Large intestine (tissue), 12 donors: ENCODE measurements at places on chromosomes 16 and 17. TPM values are rescaled to one million over a fixed set of nuclear protein-coding genes. Genes with fewer than 3 reads are reported as not detected.

- no peak for DNase-seq
These were observed 9.0 kb downstream of the ZDHHC1 start for GRCh38 chr16:67407176-67407787.

- no peak for DNase-seq
These were observed 611 bp downstream of the RRAD start for GRCh38 chr16:66924527-66925321.

DNA sequence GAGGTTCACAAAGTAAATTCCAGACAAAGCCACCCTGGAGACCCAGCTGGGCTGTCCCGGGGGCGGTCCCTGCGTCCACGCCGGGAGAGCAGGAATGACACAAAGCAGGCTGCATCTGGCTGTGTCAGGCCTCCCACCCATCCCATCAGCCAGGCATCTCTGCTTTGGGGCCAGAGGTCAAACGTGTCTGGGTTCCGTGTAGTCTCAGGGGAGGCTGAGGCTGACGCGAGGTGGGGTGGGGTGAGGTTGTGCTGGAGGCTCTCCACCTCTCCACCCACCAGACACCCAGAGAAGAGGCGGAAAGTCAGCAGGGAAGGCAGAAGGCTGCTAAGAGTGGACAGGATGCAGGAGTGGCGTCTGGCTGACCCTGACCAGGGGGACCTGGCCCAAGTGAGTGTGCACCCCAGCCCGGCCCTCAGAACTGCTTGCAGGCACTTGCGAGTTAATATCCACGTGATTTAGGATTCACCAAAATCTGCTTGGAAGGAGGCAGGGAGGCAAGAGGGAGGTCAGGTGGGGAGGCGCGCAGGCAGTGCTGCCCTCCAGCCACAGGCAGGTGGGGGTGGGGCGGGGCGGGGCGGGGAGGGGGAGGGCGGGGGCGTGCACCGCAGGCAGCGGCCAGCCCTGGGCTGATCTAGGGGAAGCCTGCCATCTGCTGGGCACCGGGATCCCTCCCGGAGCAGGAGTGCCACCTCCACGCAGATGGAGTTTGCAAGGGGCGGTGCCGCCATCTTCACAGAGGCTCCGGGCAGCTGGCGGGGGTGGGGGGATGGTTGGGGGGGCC is 44.3 kb downstream of the TBC1D16 start:
- DNase-seq, result peak; percentile 91

DNA sequence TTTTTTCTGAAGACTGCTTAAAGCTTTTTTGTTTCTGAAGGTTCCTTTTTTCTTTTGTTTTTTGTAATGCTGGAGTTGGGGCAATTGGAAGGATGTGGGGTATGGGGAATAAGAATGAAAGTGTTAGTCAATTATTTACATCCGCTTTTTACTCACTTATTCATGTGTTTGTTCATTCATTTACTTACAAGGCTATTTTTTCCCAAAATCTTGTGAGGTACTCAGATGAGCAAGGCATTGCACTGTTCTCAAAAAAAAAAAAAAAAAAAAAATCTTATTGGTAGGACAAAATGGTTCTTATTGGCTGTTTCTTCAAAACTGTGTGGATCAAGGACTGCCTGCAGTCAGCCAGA is 55.7 kb downstream of the PLD6 start:
- no peak for DNase-seq

GRCh38 chr17:67244431-67245072 is 444 bp downstream of the HELZ start:
- peak; percentile 54 for DNase-seq

GRCh38 chr17:32621612-32622312 is 135.0 kb downstream of the CDK5R1 start:
- peak; percentile 20 for DNase-seq

DNA sequence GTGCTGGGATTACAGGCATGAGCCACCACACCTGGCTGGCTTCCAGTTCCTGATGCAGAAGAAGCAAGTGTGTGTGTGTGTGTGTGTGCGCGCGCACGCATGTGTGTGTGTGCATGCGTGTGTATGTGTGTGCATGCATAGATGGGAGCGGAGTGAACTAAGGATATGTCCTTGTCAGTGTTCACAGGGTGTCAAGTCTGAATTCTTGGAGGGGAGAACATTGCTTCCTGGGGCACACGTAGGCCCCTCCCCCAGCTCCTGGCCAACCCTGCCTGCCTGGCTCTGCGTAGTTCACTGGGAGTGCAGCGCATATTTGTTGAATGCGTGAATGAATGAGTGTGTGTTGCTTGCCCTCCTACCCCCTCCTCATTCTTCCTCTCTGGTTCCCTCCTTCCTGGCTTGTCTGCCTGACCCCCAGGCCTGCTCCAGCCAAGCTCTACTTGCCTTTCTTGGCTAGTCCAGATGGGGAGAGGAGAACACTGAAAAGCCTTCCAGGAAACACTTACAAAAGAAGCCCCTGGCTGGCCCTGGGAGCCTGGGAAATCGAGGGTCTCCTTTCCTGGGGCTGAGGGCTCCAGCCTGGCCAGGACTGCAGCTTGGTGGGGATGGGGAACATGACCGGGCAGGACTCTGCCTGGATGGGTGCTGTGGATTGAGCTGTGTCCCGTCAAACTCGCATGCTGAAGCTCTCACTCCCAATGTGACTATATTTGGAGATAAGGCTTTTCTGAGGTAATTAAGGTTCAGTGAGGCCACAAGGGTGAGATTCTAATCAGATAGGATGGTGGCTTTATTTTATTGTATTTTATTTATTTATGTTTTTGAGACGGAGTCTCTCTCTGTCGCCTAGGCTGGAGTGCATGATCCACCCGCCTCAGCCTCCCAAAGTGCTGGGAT is 27.9 kb downstream of the IGFBP4 start:
- DNase-seq, result no peak

DNA sequence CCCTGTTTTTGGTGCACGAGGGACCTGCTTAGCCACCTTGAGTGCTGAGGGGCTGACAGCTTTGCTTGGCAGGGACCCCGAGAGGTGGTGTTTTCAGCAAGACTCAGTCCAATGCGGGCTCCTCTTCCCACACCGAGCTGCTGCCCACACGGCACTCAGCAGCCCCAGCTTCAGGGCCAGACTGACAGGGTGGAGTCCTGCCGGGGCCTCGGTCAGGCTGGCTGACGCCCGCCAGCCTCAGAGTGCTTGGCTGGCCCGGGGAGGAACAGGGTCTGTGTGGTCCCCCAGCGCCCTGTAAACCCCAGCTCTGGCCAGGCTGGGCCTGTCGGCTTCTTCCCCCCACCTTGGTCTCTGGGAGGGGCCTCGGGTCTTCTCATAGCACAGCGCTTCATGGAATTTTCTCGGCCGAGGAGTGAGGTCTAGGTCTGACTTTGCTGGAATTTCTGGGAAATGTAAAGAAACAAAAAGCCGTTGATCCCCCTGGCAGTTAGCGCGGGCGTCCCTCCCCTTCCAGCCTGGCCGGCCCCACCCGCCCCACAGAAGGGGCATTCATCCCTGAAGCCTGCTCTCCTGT is 2.6 kb downstream of the SOX8 start:
- DNase-seq, result no peak

DNA sequence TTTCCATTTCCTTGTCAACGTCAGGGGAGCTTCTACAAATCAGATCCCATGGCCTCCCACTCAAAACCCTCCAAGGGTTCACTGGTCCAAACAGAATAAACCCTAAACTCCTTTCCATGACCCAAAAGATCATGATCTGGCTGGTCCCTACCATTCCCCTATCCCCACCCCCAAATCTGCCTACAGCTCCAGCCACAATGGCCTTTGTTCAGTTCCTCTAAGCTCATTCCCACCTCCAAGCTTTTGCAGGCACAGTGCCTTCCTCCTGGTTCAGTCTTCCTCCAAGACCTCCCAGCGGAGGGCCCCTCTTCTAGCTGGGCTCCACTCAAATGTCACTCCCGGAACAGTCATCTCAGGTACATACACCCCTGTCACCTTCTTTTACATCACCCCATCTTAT is 2.0 kb downstream of the GPRC5B start:
- DNase-seq, result peak; percentile 42

- DNase-seq, result no peak
These were observed 75.9 kb downstream of the PRKCA start for GRCh38 chr17:66378296-66378695.

GRCh38 chr17:67503184-67503583 is 126.1 kb downstream of the PITPNC1 start:
- DNase-seq, result no peak

- DNase-seq, result no peak
These were observed 33.3 kb downstream of the NDEL1 start for GRCh38 chr17:8468980-8469379.

DNA sequence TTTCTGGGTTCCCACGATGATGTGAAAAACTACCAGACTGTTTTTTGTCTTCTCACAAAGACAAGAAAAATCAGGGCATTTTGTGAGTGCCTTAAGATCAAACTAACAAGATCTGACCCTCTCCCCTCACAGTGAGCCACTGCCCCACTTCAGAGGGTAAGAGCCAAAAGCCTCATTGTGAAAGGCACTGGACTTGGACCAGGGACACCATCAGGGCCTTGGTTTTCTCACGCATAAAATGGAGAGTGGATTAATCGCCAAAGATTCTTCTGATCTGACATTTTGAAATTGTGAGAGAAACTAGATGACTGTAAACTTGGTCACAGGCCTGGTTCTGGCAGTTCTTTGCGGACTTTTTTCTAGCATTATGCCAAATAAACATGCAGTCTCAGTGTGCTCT is 21.0 kb upstream of the ENDOV start:
- DNase-seq, result no peak

GRCh38 chr16:1677942-1678499 is at the start of gene JPT2:
JPT2 (plus strand) TSS chr16:1678279; CDS start chr16:1678313, 34 bp downstream.
- DNase-seq, result peak; percentile 99

- no peak for DNase-seq
These were observed 6.4 kb upstream of the MTSS2 start for GRCh38 chr16:70692130-70692872.

- DNase-seq, result no peak
These were observed 7.3 kb downstream of the CDH11 start for GRCh38 chr16:65114527-65114926.

GRCh38 chr17:41324180-41325075 is 8.9 kb upstream of the KRTAP17-1 start:
- DNase-seq, result no peak

- peak; percentile 70 for DNase-seq
These were observed 1.4 kb downstream of the LIG3 start for GRCh38 chr17:34981538-34982241.

Gene GAST
- polyA plus RNA-seq, result 0.28 TPM

Gene SEPTIN1
- 5.4 TPM for polyA plus RNA-seq

Gene NPIPA3
- 1.1 TPM for polyA plus RNA-seq
